Aorta (tissue), 5 donors: ENCODE measurements at places on chromosomes 1 and 21.

DNA sequence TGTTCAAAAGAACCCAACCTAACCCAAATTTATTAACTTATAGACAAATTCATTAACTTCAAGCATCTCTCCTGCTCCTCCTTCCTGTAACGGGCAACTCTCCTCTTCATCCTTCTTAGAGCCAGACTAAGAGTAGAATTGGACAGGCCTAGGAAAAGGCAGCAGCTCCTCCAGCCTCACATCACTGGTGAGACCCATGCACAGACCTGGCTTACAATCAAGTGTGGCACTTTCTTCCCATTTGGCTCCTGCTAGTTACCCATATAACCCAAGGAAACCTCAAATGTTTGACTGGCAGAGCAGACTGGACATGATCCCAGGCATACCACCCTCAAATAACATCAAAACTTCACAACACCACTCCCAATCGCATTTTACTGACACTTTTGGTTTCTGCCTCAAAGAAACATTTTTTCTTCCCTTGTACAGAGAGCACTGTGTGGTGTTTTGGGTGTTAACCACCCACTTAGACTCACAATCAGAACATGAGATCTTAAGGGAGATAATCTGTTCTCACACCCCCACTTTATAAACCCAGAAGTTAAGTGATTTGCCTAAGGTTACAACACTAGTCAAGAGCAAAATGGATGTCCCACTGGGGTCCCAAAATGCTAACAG is 101.4 kb downstream of the SIPA1L2 start:
- peaks cover 3% of the 10 kb centered on the region for H3K4me1 ChIP-seq
- H3K4me3 ChIP-seq: no peak overlapping the region
- no peak for DNase-seq
- H3K27me3 ChIP-seq: no peaks in the 10 kb centered on the region
- H3K27ac ChIP-seq: no peak overlapping the region

DNA sequence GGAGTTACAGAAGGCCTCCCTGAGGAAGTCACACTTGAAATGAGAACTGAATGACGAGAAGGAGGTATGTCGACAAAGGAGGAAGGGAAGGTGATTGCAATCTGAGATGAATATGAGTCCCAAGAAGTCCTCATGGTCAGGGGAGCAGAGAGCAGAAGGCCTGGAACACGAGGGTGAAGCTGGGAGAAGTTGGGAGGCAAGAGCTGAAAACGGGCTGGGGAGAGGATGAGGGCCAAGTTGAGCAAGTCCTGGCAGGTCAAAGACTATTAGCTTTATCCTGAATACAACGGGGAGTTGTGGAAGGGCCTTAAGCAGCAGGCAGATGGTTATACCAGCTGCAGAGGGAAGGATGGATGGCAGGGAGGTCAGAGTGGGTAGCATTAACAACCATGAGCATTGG is 89.5 kb downstream of the KCNJ15 start:
- H3K4me1 ChIP-seq: peaks cover 3% of the 10 kb centered on the region
- DNase-seq: no peak
- H3K27me3 ChIP-seq: no peaks in the 10 kb centered on the region
- H3K36me3 ChIP-seq: no peaks in the 10 kb centered on the region

- H3K4me3 ChIP-seq: no peak overlapping the region
- no peak overlapping the region for H3K27ac ChIP-seq
- no peaks in the 10 kb centered on the region for H3K4me1 ChIP-seq
- no peaks in the 10 kb centered on the region for H3K27me3 ChIP-seq
Observed at GRCh38 chr1:156693848-156694689, 11.3 kb downstream of the CRABP2 start.

DNA sequence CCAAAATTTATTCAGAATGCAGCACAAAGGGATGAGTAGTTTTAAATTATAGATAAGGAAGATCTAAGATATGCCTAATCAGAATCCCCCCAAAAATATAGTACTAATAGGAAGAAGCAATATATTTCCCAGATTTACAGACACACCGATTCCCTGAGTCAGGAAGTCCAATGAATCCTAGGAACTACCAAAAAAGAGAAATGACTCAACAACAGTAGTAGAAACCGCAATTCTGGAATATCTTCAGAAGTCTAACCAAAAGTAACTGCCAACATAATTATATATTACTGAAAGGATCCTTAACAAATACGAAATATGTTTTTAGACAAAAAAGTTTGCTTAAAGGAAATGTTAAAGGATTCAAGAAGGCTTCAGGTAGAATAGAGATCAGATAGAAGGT is 10.3 kb downstream of the AHCTF1 start:
- DNase-seq: no peak
- no peaks in the 10 kb centered on the region for H3K27me3 ChIP-seq
- H3K4me1 ChIP-seq: no peaks in the 10 kb centered on the region
- H3K36me3 ChIP-seq: no peaks in the 10 kb centered on the region

- no peaks in the 10 kb centered on the region for H3K27me3 ChIP-seq
- no peaks in the 10 kb centered on the region for H3K4me1 ChIP-seq
- H3K27ac ChIP-seq: no peak overlapping the region
- no peak overlapping the region for H3K4me3 ChIP-seq
Observed at GRCh38 chr1:20153000-20153418, 13.9 kb downstream of the PLA2G2F start.

DNA sequence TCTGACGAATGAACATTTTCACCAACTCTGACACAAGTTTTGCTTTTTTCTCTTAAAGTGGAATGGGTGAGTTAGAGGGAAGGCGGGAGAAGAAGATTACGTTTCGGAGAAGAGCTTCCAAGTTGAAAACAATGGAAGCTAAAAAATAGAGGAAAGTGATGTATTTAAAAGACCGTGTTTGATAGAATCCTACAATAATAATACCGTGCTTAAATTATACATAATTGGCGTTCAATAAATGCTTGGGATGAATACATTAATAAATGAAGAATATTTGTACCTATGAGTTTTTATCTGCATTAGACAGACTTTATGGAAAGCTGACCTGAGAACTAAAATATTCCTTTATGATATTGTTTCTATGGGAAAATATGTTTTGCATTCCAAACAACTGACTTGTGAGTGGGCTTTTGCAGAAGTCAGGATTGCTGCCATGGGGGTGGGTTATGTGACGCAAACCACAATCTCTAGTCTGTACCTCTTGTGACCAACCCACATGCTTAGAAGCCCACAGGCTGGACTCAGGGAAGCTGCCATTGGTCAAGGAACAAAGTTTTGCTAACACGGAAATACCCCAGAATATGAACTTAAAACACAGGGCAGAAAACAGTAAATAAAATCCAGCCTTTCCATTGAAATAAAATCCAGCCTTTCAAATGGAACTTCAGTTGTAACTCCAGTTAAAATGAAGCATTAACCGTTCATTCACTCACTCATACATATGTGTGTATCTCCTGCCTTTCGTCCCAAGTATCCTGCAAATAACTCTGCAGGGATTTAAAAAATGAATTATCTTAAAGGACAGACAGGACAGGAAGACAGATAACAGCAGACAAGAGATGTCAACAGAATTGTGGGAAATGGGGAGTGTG is 21.3 kb upstream of the ATF3 start:
- H3K4me1 ChIP-seq: no peaks in the 10 kb centered on the region
- no peak for DNase-seq
- no peaks in the 10 kb centered on the region for H3K27me3 ChIP-seq

DNA sequence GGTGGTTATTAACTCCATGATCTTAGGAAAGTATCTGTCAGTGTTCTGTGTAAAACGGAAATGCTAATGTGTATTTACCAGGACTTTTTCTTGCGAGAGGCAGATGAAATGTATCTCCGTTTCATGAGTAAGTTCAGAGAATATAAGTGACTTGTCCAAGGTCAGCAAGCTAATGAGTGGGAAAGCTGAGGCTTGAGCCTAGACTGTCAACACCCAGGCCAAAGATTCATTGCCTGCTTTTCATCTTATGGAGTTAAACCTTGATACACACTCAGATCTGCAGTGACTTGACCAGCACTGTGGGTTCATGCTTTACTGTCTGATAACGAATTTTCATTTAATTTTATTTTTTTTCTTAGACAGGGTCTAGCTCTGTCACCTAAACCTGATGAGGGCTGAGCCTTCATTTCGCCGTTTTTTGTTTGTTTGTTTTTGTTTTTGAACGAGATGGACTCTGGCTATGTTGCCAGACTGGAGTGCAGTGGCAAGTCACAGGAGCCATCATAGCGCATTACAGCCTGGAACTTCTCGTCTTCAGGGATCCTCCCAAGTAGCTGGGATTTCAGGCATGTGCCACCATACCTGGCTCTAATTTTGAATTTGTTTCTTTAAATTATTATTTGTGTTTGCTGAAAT is 918 bp upstream of the JTB start:
- DNase-seq: no peak
- H3K27ac ChIP-seq: no peak overlapping the region
- peaks cover 2% of the 10 kb centered on the region for H3K36me3 ChIP-seq
- H3K4me3 ChIP-seq: peak overlapping the region; percentile 83
- no peaks in the 10 kb centered on the region for H3K4me1 ChIP-seq

DNA sequence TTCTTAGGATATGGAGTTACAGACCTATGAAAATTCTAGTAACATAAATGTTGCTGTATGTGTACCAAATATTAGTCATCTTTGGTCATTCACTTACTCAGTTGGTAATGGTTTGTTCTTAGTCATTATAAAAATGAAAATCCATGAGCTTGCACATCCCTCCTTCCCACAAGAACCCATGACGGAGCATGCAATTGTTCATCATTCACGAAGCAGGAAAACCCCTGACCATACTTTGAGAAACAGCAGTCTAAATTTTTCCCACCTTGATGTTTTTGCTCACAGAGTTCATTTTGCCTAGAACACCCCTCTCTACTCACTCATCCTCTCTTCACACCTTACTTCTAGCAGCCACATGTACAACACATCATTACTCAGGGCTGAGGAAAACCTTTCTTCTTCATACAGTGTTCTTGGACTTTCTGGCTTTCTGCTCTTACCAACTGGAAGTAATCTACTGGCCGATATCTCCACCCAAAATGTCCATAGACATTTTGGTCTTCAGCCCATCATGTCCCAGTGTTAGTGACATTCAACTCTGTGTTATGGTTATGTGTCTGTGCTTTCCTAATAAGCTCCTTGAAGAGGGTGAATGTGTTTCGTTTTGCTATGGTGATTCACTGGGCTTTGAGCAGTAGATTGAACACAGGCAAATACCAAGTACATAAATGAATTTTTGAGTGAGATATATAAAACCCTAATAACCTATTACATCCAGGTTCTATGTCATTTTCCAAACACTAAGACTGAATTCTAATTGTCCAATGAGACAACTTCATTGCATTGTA is 189.9 kb downstream of the ZC3H11B start:
- no peak overlapping the region for H3K27ac ChIP-seq
- H3K27me3 ChIP-seq: no peaks in the 10 kb centered on the region
- no peak for DNase-seq
- no peaks in the 10 kb centered on the region for H3K4me1 ChIP-seq
- no peak overlapping the region for H3K4me3 ChIP-seq
- no peaks in the 10 kb centered on the region for H3K36me3 ChIP-seq

GRCh38 chr1:199089393-199090122 is 450.7 kb downstream of the PTPRC start:
- no peak overlapping the region for H3K27ac ChIP-seq
- no peaks in the 10 kb centered on the region for H3K4me1 ChIP-seq
- H3K27me3 ChIP-seq: no peaks in the 10 kb centered on the region
- no peak overlapping the region for H3K4me3 ChIP-seq

- H3K4me3 ChIP-seq: no peak overlapping the region
- H3K4me1 ChIP-seq: no peaks in the 10 kb centered on the region
- no peak overlapping the region for H3K27ac ChIP-seq
- no peaks in the 10 kb centered on the region for H3K36me3 ChIP-seq
Observed at GRCh38 chr1:179976970-179977651, 22.5 kb downstream of the CEP350 start.

GRCh38 chr21:41827951-41828883 is 50.9 kb downstream of the PRDM15 start:
- peak; percentile 71 for DNase-seq
- H3K4me1 ChIP-seq: no peaks in the 10 kb centered on the region
- H3K36me3 ChIP-seq: no peaks in the 10 kb centered on the region

GRCh38 chr1:143736562-143736961 is 235.2 kb downstream of the FAM72C start:
- H3K27me3 ChIP-seq: no peaks in the 10 kb centered on the region
- no peaks in the 10 kb centered on the region for H3K4me1 ChIP-seq
- no peak overlapping the region for H3K27ac ChIP-seq
- no peak for DNase-seq
- H3K4me3 ChIP-seq: no peak overlapping the region
- no peaks in the 10 kb centered on the region for H3K36me3 ChIP-seq

- H3K36me3 ChIP-seq: no peaks in the 10 kb centered on the region
- DNase-seq: no peak
- no peak overlapping the region for H3K27ac ChIP-seq
Observed at GRCh38 chr1:151908228-151908691, 1.1 kb downstream of the THEM4 start.

- peak overlapping the region; percentile 74 for H3K27ac ChIP-seq
- H3K4me3 ChIP-seq: no peak overlapping the region
- no peaks in the 10 kb centered on the region for H3K36me3 ChIP-seq
- DNase-seq: peak; percentile 67
Observed at GRCh38 chr1:201535046-201535918, 3.6 kb upstream of the NAV1 start.

- peak; percentile 88 for DNase-seq
- H3K27ac ChIP-seq: no peak overlapping the region
- H3K36me3 ChIP-seq: no peaks in the 10 kb centered on the region
- no peaks in the 10 kb centered on the region for H3K4me1 ChIP-seq
Observed at GRCh38 chr1:12052008-12052573, 11.0 kb upstream of the TNFRSF8 start.

DNA sequence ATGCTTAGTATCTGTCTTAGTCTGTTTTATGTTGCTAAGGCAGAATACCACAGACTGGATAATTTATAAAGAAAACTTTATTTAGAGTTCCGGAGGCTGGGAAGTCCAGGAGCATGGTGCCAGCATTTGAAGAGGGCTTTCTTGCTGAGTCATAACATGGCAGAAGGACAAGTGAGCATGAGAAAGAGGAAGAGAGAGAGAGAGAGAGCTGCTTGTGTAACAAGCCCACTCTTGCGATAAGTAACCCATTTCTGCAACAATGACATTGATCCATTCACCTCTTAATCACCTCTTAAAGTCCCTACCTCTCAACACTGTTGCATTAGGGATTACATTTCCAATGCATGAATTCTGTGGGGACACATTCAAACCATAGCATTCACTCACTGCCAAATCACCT is 11.7 kb upstream of the MYOCOS start:
- no peaks in the 10 kb centered on the region for H3K27me3 ChIP-seq
- H3K4me1 ChIP-seq: no peaks in the 10 kb centered on the region
- H3K27ac ChIP-seq: no peak overlapping the region

GRCh38 chr1:103525607-103526507 is at the start of gene RNPC3:
Gene RNPC3 (plus strand): TSS chr1:103525699. CDS start chr1:103526071, 372 bp downstream.
- no peaks in the 10 kb centered on the region for H3K36me3 ChIP-seq
- no peaks in the 10 kb centered on the region for H3K27me3 ChIP-seq
- H3K4me3 ChIP-seq: peak within 1 kb of the TSS; percentile 96
- H3K4me1 ChIP-seq: no peaks in the 10 kb centered on the region
- DNase-seq: peak; percentile 92

- no peak overlapping the region for H3K27ac ChIP-seq
- no peaks in the 10 kb centered on the region for H3K27me3 ChIP-seq
- no peaks in the 10 kb centered on the region for H3K36me3 ChIP-seq
- no peak overlapping the region for H3K4me3 ChIP-seq
- no peak for DNase-seq
Observed at GRCh38 chr1:235024711-235025421, 103.8 kb downstream of the TOMM20 start.
